ENCODE measurements at places on chromosomes 2 and 18.

- no peak for DNase-seq
Measured at GRCh38 chr2:41079011-41079410, 627.1 kb upstream of the SLC8A1 start.

DNA sequence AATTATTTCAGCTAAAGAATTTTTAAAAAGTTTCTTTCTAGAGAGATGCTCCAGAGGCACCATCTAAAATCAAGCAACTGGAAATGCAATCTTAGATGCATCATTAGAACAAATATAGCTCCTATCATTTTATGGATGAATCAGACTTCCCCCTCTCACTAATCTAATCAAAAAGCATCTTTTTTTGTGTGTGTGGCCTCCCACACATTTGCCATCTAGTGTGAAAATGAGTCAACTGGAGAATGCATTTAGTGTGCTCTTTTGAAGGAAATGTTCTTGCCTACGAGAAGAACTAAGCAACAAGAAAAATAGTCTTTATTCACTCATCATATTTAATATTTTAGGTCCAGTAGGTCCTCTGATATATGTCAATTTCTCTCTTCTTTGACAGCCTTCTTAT, 39.5 kb upstream of the FIGN start:
- DNase-seq = no peak

DNA sequence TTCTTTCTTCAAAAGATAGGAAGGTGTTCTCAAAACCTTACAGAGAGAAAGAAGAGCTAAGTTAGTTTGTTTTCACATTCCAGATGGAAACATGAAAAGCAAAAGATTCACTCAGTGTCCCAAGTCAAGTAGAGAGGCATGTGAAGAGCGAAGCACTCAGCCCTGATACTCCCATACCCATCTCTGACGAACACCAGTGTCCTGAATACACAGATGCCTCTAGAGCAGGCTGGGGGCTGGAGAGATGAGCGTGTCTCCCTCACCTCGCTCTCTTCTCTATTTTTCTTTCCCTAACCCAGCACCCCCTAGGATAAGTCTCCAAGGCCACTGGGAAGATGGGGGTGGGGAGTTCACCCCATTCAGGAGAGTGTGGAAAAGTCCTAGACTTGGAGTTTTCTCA, 227.8 kb downstream of the TMEM163 start:
- DNase-seq = no peak

GRCh38 chr2:239122421-239123110, 274.7 kb downstream of the TWIST2 start:
- DNase-seq = no peak

DNA sequence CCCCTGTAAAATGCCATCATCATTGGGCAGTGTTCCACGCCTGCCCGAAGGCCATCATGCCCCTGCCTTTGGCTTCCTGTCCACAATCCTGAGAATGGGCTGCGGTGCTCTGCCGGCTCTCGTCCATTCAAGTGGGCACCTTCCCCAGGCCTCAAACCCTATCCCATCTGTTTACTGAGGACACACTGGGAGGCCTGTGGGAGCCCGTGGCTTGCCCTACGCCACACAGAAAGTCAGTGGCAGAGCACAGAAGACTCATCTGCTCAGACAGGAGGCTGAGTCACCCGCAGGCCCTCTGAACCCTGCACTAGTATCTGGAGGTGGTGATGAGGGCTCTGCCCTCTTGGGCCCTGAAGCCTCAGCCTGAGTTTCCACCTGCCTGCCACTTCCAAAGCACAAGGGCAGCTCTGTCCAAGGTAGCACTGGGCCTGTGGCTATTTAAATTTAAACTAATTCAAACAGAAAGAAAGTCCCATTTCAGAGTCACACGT, 19.1 kb upstream of the ANKRD53 start:
- DNase-seq = no peak

GRCh38 chr2:69742322-69742952, 503 bp downstream of the ANXA4 start:
- no peak for DNase-seq

DNA sequence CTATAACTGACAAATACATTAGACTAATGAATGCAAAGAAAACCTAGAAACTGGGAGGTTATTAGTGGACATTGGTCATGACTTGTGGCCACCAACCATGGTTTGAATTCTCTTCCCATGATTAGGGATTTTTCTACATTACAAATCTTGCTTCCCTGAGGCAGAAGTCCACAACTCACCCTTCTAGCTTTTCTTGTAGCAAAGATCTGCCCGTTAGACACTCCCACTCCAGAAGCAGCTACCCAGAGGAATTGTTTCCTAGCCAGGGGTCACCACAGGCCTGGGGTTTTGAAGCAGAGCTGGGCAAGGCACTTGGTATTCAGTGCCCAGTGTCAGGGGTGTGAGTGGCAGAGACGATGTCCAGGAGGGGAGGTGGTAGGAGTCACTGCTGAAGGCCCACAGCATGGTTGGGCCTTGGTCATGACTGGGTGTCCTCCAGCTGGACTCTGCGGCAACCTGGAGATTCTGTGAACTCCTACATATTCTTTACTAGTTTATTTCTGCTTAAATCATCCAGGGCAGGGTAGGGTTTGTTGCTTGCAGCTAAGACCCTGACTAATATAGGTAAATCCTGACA, 54.9 kb downstream of the ACTR2 start:
- DNase-seq = no peak

GRCh38 chr2:73000808-73001570, 70.5 kb downstream of the SFXN5 start:
- DNase-seq = peak; percentile 37

GRCh38 chr18:7470101-7470500, 97.0 kb upstream of the PTPRM start:
- no peak for DNase-seq

DNA sequence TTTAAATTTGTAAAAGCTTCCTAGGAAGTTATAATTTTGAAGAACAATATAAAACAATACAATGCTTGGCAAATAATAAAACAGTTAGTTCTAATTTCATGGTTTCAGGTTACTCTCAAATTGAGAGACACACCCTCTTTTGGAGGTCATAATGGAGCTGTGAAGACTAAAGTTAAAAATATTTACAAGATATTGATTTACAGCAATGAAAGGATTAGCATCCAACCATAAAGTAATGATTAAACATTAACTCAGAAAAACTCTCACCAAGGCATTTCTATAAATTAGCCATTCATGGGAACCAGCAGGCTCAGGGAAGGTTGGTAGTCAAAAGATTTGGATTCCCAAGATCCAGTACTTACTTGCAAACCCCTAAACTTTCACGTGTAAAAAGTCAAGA, 6.4 kb downstream of the DPP4 start:
- no peak for DNase-seq

GRCh38 chr2:20411361-20411894, 35.4 kb upstream of the RHOB start:
- DNase-seq = peak; percentile 62

- DNase-seq = no peak
Measured at GRCh38 chr2:30310371-30310770, 79.0 kb downstream of the LBH start.

DNA sequence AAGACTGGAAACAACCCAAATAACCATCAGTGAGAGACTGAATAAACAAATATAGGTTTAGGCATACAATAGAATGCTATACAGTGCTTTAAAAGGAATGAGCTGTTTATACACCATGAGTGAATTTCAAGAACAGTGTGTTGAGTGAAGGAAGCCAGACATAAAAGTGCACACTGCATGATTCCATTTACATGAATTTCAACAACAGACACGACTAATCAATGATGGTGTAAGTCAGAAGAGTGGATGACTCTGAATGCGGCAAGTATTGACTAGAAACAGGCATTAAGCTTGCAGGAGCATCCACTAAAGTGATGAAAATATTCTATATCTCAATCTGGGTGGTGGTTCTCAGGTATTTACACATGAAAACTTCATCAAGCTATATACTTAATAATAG, 142.7 kb upstream of the SLC39A10 start:
- no peak for DNase-seq

DNA sequence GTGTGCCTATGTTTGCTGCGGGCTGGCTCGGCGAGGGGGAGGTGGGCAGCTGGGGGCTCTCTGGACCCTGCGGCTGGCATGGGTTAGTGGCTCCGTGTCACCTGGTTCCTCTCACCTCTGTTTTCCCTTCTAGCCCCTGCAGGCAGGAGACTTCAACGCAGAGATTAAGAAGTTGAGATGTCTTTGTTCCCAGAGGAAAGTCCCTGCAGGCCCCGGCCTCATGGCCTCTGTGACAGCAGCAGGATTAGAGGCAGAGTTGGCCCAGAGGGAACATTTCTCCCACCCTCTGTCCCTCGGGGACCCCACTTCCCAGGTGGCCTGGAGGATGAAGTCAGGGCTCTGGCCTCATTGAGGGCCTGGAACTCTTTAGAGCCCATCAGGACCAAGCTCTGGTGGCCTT, 56.5 kb downstream of the HPCAL1 start:
- no peak for DNase-seq

- DNase-seq = no peak
Measured at GRCh38 chr2:187875261-187876141, 321.3 kb upstream of the TFPI start.

DNA sequence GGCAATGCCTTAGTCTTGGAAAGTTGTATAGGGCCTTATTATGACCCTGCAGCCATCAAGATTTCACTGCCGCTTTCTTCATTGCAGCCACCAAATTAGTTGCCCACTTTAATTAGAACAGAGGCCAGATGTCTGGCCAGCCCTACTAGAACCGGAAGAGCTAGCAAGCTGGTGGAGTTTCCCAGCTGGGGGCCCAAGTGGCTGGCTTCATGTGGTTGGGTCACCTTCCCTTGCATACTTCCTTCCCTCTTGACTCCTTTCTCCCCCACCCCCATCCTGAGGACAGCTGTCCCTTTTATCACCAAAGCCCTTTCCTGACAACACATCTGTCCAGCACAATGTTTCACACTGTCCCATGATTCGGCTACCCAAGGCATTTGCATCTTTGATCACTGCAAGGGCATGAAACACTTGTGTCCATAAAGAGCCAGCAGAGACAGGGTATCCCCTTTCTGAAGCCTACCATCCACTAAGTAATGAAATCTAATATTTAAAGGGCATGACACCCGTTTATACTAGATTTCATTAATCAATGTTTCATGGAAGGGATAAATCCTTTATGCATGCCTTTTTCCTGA, 187.2 kb downstream of the BCL11A start:
- DNase-seq = no peak

DNA sequence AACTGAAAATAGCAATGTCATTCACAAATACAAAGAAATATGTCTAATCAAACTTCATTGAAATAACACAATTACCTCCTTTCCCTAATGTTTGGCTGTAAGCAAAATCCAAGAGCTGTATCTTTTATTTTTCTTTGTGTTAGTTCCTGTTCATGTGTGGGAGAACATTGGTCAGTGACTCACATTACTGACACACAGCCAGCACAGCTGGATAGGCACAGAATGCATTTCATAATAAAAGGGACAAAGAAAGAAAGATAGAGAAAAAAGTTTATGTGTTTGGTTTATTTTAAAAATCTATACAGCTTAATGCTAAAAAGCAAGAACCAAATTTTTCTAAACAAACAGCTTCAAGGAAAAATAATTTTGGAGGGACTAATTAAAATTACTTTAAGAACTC, 185.6 kb upstream of the COL3A1 start:
- no peak for DNase-seq

DNA sequence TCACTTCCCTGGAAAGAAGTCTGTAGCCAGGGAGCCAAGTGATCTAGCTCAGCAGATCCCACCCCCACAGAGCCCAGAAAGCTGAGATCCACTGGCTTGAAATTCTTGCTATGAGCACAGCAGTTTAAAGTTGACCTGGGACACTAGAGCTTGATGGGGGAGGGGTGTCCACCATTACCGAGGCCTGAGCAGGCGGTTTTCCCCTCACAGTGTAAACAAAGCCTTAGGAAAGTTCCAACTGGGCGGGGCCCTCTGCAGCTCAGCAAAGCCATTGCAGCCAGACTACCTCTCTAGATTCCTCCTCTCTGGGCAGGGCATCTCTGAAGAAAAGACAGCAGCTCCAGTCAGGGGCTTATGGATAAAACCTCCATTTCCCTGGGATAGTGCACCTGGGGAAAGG, 887.2 kb upstream of the LRATD1 start:
- DNase-seq = no peak

- no peak for DNase-seq
Measured at GRCh38 chr2:58039170-58039611, 7.4 kb upstream of the VRK2 start.

DNA sequence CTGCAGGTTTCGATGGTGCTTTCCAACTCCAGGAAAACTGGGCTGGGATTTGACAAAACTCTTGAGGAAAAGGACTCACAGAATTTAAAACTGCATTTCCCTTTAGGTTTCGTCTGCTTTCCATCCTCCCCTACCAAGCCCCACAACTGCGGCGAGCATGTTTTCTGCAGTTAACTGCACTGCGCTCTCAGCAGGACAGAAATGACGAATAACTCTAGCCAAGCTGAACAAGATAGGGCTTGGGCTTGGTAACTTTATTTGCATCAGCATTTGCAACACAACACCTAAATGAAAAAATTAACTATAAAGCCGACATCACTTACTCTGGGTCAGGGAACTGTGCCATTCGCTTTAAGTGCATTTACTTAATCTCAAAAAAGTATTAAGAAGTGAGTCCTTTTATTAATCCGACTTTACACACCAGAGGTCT, 669 bp upstream of the PIKFYVE start:
- no peak for DNase-seq
